Caco-2 (cell line): ENCODE measurements at places on chromosomes 5 and 9.

DNA sequence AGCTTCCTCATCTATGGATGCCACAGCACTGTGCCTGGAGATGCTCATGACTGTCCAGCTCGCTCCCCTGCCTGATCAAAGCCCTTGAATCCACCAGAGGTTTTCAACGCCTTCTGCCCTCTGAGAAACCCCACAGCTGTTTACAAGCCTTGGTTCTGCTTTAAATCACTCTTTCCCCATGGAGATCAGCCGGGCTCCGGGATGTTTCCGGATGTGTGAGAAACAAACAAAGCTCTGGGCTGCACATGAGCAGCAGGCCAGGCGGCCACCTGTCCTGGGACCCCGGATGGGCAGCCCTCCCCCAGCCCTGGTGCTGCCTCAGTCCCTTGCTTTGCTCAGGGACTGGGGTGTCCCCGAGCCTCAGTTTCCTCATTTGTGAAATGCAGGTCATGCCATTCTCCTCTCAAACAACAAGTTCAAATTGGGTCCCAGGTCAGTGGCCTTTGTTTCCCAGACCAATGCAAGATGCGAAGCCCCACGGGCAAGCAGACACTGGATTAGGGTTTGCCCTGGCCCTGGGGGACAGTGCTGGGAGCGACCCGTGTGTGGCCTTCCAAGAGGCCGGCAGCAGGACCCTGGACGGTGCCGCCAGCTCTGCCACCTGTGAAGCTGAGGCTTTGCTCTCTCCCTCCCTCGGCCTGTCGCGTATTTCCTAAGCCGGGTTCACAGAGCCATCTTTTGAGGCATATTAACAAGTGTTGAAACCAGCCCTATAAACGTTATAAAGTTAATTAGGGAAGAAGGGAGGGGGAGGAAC is 42.4 kb upstream of the PHYKPL start:
- H3K4me1 ChIP-seq: no peaks in the 10 kb centered on the region
- H3K36me3 ChIP-seq: no peaks in the 10 kb centered on the region
- no peaks in the 10 kb centered on the region for H3K27me3 ChIP-seq
- H3K27ac ChIP-seq: no peak overlapping the region

GRCh38 chr5:175921061-175921730 is 46.9 kb downstream of the THOC3 start:
- H3K4me1 ChIP-seq: no peaks in the 10 kb centered on the region
- H3K27me3 ChIP-seq: no peaks in the 10 kb centered on the region
- no peak overlapping the region for H3K27ac ChIP-seq
- no peaks in the 10 kb centered on the region; the same call in 1 of the 2 replicates for H3K36me3 ChIP-seq

DNA sequence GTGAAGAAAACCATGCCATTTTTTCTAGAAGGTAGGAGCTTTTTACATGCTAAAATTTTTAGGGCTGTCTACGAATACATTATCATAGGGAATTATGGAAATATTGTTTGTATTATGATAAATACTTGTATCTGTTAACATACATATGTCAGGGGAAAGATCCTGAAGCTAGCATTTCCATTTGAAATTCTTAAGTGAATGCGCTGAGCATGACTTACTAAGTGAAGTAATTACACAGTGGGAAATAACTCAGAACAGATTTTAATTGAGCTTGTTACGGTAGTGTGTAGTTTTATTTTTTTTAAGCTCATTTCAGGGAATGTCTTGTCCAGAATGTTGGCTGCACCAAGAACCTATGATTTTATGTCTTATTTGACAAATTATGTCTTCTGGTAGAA is 19.1 kb downstream of the TDRD7 start:
- H3K4me1 ChIP-seq: peaks cover 3% of the 10 kb centered on the region; the same call in 1 of the 2 replicates
- H3K27me3 ChIP-seq: no peaks in the 10 kb centered on the region
- H3K4me3 ChIP-seq: no peak overlapping the region
- H3K36me3 ChIP-seq: 0 out of 2 replicates have a peak, but pooled peaks cover 2% of the 10 kb centered on the region

DNA sequence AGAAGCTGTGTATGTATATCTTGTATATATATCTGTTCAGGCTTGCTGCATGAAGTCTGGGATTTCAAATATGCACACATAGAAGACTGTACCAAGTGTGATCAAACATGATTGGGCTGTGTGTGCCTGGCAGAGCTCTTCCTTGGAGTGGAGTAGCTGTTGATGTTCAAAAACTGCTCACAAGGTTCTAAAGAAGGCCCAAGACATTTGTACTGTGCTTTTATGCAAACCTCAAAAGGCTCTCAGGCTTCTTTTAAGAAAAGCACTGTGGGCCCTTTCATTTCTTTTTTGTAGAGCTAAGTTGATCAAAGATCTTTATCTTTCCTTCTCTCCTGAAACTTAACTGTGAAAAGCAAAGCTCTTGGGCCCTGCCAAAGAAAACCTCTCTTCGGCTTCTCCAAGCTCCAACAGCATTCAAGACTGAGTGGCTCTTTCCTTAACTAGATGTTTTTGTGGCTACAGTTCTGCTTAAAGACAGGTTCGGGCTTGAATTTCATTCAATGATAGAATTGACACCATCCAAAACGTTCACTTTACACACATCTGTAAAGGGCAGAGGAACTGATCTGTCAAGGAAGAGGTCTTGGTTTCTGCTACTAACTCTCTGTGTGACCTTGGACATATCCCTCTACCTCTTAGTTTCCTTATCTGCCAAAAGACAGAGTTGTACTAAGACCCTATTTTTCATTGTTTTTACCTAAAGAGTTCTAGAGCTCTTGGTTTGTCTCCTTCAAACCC is 105.8 kb upstream of the IL6ST start:
- no peak for DNase-seq
- no peaks in the 10 kb centered on the region for H3K27me3 ChIP-seq
- no peaks in the 10 kb centered on the region for H3K36me3 ChIP-seq
- H3K27ac ChIP-seq: no peak overlapping the region
- H3K4me3 ChIP-seq: no peak overlapping the region

DNA sequence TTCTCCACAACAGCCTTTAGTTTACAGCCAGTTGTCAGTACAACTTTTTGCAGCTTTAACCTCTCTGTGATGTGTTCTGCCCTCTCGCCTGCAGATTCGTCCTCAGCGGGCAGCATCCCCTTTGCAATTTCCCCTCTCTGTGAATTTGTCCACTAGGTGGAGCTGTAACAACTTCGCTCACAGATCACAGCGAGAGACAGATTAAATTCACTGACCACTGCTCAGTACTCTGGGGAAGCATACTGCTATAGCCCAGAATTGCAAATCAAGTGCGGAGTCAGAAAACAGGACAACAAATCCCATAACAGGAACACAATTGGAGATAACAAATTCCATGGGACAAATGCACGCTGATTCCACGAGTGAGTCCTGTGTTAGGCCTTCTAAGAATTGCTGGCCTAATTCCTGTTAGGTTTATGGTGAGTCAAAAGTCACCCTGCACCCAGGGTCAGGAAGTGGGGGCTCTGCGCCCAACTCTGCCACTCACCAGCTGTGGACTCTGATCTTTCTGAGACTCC is 2124.9 kb downstream of the MAT2B start:
- no peak overlapping the region for H3K27ac ChIP-seq
- H3K4me1 ChIP-seq: no peaks in the 10 kb centered on the region
- H3K36me3 ChIP-seq: no peaks in the 10 kb centered on the region

DNA sequence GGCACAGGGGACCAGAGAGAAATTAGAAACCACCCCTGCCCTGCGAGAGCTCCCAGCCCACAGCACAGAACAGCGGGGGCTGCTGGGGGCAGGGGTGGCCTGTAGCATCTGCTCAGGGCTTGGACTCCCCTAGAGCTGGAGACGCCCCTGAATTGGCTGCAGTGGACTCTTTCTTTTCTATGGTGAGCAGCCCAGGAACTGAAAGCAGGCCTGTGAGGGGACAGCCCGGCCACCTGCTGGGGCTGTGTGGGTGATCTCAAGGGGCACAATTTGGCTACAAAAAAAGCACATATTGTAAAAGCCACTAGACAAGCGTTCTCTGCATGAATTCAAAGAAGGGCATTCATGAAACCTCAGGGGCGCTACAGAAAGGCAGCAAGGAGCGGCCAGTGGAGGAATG is 57.5 kb upstream of the ICE1 start:
- no peaks in the 10 kb centered on the region for H3K27me3 ChIP-seq
- no peak for DNase-seq
- H3K4me3 ChIP-seq: no peak overlapping the region
- H3K4me1 ChIP-seq: peaks cover 8% of the 10 kb centered on the region; the same call in 1 of the 2 replicates
- H3K36me3 ChIP-seq: no peaks in the 10 kb centered on the region

DNA sequence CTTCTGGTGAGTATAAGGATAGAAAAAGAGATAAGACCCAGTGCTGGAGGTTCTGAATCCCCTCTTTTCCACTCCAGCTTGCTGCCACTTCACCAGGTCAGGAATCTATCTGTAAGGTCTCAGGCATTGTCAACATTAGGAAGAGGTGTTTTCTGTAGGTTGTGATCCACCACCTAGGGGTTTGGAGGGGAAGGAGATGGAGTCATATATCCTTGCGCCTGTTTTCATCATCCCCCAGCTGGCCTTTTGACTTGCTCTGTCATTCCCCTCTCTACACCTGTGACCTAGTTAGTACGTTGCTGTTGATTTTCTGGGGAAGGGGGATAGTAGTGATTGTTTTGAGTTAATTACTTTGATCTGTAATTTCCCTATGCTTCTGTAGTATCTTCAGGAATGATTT is 20.5 kb downstream of the SPINK5 start:
- H3K4me3 ChIP-seq: no peak overlapping the region
- H3K27ac ChIP-seq: no peak overlapping the region
- no peaks in the 10 kb centered on the region for H3K27me3 ChIP-seq
- H3K36me3 ChIP-seq: no peaks in the 10 kb centered on the region
- no peaks in the 10 kb centered on the region; the same call in 1 of the 2 replicates for H3K4me1 ChIP-seq

DNA sequence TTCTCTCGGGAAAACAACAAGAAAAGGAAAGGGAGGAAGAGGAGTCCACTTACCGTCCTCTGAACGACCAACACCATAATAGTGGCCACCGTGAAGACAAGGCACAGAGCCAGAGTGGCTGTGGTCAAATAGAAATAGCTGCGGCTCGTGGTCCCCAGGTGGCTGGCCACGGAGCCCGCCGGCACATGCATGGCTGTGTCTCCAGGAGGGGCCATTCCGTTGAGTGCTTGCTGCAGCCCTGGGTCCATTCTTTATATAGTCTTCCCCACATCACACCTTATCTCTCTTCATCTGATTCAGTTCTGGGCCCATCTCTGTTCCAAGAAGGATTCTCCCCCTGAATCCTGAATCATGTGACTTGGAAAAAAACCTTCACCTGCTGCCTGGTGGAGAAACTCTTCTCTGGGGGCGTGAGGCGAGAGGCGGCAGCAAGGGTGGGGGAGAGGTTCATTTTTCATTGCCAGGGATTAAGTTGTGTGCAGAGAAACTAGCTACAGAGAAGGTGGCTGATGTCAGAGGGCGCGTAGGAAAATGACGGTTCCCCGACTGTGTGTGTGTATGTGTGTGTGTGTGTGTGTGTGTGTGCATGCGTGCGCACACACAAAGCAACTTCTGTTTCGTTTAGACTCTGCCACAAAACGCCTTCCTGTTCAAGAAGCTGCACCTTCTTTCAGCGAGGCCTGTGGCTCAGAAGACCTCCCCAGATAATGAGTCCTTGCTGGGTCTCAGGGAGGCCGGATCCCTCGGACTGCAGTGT is at the start of gene TNFSF8:
Gene TNFSF8 (minus strand): TSS at position 536 of the 757 bp plus-strand sequence. CDS start 288 bp downstream, at position 248.
- DNase-seq: no peak
- no peaks in the 10 kb centered on the region; the same call in 1 of the 2 replicates for H3K27me3 ChIP-seq
- peaks cover 23% of the 10 kb centered on the region; the same call in 1 of the 2 replicates for H3K4me1 ChIP-seq
- H3K27ac ChIP-seq: no peak within 1 kb of the TSS
- H3K4me3 ChIP-seq: no peak within 1 kb of the TSS

GRCh38 chr5:31598640-31599611 is 40.0 kb upstream of the PDZD2 start:
- DNase-seq: no peak
- no peaks in the 10 kb centered on the region for H3K36me3 ChIP-seq

- no peak for DNase-seq
- H3K27ac ChIP-seq: no peak overlapping the region
- no peaks in the 10 kb centered on the region for H3K36me3 ChIP-seq
- no peak overlapping the region for H3K4me3 ChIP-seq
- H3K27me3 ChIP-seq: no peaks in the 10 kb centered on the region
Observed at GRCh38 chr5:112555197-112555596, 136.1 kb upstream of the EPB41L4A start.

DNA sequence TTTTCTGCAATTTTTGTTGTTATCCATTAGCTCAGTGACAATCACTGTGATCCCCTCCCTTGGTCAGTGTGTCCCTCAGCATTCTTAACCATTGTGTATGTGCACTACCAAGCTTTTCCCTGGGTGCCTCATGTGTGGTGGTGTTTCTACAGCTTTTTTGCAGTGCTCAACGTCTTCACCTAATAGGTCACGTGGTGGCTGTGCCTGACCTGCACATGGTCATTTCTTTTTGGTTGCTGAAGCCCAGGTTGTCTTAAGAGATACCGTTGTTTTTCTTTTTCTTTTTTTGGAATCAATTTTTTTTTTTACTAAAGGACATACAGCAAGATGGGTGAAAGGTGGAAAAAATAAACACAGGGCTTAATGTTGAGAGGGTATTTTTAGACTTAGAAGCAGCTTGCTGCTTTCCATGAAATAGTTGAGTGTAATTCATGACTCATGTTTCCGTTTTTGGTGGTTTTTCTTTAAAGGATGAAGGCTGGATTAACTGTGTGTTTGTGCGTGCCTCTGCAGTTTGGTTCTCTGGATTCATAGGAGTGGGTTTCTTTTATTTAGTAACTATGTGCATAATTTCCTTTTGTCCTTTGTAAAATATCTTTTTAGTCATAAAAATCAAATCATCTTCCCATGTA is 22.2 kb downstream of the SH3GL2 start:
- H3K27me3 ChIP-seq: no peaks in the 10 kb centered on the region
- DNase-seq: no peak
- H3K27ac ChIP-seq: no peak overlapping the region
- H3K36me3 ChIP-seq: no peaks in the 10 kb centered on the region
- H3K4me3 ChIP-seq: no peak overlapping the region

DNA sequence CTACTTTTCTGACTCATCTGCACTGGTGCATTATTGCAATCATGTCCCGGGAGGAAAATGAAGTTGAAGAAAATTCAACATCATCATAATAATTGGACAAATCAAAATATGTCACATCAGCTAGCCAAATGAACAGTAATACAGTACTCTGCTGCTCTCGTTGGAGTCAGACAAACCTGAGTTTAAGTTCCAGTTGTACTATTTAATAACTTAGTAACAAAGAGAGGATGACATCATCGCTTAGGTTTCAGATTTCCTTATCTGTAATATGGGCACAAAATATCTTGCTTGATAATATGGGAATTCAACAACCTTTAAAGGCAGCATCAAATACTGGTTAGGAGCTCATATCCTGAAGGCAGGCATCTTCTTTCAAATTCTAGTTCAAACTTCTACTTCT is 1248.9 kb upstream of the ACO1 start:
- H3K4me1 ChIP-seq: no peaks in the 10 kb centered on the region
- no peak overlapping the region for H3K4me3 ChIP-seq
- no peaks in the 10 kb centered on the region for H3K36me3 ChIP-seq
- no peaks in the 10 kb centered on the region for H3K27me3 ChIP-seq
- no peak overlapping the region for H3K27ac ChIP-seq

- no peak for DNase-seq
- no peaks in the 10 kb centered on the region for H3K36me3 ChIP-seq
- H3K27ac ChIP-seq: no peak overlapping the region
- H3K27me3 ChIP-seq: no peaks in the 10 kb centered on the region
- no peak overlapping the region for H3K4me3 ChIP-seq
Observed at GRCh38 chr9:76680716-76681425, 83.4 kb upstream of the PCA3 start.
